ENCODE measurements at places on chromosomes 2 and 18.

DNA sequence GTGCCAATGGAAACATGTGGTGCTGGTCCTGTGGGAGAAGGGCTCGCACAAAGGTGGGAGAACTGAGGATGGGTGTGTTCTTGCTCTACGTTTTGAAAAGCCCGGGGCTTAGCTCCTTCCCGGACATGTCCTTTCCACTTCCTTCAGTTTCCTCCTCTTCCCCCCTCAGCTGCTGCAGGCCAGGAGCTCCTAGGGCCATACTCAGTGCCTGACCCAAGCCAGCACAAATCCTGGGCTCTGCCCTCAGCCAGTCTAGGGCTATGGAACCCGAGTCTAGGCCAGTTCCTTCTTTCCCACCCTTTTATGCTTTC, 1.4 kb upstream of the SIX2 start:
- peak; percentile 31 for DNase-seq

GRCh38 chr18:77173275-77174030, 40.9 kb upstream of the MBP start:
- no peak for DNase-seq

- DNase-seq, result no peak
These were observed 63.4 kb downstream of the SLC66A2 start for GRCh38 chr18:79888016-79888415.

GRCh38 chr2:168336786-168337388, 89.5 kb upstream of the STK39 start:
- peak; percentile 32 for DNase-seq

DNA sequence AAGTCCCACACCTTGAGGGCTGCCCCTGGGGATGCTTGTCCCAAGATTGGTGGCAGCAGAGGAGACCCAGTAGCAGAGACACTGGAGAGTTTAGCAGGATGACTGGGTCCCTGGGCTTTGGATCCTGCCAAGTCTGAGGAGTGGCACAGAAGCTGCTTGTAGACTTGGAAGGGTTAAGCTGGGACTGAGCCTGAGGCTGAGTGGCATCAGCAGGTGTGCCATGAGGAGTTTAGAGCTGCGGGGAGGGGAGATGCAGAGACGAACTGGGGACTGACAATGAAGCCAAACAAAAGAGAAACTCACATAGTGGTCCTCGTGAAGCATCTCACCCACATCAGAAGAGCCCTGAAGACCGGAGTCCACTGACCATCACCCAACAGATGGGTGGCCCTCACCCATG, 329.7 kb upstream of the KLHL29 start:
- DNase-seq, result no peak

- no peak for DNase-seq
These were observed 52.6 kb upstream of the ACMSD start for GRCh38 chr2:134785659-134786430.

GRCh38 chr18:12085786-12086185, 7.9 kb upstream of the ANKRD62 start:
- DNase-seq, result no peak

GRCh38 chr2:136054856-136055255, 63.1 kb downstream of the CXCR4 start:
- DNase-seq, result no peak

GRCh38 chr18:27501671-27502070, 316.6 kb upstream of the CHST9 start:
- DNase-seq, result no peak

DNA sequence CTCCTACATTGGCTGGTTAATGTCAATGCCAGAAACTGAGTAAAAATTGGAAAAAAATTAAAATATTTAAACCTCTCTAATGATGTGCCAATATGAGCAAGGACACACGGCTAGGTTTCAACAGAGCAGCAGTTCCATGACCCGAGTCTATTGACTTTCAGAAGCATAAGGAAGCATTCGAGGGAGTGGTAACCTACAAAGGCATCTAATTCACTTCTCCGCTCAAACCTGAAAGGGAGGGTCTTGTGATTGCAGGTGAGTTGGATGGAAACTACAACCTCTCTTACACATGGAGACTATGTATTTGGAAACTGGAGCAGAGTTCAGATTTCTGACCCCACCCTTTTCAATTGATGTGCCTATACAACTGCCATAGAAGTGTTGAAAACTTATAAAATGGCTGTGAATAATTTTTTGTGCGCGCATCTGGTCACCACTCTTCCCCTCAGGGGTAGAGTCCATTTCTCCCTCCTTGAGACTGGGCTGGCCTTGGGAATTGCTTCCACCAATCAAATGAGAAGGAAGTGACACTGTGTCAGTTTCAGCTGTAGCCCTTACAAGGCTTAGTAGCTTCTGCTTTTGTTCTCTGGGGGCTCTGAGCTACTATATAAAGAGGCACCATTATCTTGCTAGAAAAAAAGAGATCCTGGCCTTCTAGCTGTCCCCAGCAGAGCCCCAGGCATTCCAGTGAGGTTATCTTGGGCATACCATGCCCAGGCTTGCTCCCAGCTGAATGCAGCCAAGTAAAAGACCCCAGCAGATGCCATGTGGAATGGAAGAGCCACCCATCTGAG, 278.0 kb downstream of the EPHA4 start:
- peak; percentile 86 for DNase-seq

- DNase-seq, result no peak
These were observed 197.4 kb downstream of the SNTG2 start for GRCh38 chr2:1147873-1148612.

DNA sequence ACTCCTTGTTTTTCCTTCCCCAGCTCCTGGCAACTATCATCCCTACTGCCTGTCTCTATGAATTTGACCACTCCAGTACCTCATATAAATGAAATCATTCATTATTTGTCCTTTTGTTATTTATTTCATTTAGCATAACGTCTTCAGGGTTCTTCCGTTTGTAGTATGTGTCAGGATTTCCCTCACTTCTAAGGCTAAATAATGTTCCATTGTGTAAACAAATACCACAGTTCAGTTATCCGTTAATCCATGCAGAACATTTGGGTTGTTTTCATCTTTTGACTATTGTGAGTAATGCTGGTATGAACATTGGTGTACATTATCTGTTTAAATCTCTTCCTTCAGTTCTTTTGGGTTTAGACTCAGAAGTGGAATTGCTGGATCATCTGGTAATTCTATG, 18.8 kb downstream of the DYNC2LI1 start:
- DNase-seq, result no peak

DNA sequence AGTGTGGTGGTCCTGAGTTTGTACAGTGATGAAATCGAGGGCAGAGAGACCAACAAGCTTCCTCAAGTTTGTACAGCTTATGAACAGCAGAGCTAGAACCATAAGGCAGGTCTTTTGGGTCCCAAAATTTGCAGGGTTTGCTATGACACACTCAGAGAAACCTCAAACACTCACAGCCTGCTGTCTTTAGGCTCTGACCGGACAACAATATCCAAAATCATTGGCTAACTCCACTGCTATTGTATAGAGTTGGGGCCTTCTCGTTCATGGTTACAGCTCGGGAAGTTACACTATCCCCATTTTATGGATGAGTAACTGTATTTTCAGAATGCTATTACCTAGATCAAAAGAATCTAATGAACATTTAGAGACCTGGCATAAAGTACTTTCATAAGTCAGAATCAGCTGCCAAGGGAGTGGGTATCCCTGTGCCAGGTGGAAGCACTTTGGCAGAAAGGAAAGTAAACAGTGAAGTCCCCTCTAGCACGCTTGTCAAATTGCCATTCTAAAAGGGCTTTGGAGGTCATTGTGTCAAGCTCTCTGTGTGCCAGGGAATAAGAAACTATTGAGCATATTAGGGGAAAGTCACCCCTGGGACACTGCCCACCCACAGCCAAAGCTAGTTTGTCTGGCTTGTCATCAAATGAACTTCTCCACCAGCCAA, 331.8 kb downstream of the ALK start:
- no peak for DNase-seq

- no peak for DNase-seq
These were observed 313.5 kb downstream of the RPRM start for GRCh38 chr2:153165021-153165420.

GRCh38 chr2:16621316-16621715, 44.3 kb downstream of the CYRIA start:
- no peak for DNase-seq

DNA sequence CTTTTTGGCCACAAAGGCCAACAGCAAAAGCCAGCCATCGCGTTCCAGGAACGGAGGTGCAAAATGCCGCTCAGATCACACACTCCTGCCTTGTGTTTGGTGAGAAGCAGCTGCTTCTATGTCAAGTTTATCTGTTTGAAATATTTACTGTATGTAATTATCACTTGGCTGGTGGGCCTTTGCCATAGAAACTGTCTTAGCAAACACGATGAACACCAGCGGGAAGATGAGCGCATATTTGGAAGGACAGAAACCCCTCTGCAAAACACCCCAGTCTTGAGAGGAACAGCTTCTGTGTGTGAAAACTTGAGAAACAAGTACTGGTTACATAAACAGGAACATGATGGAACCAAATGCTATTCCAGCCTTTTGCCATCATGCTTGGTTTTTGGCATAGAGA, 59.7 kb downstream of the SCG2 start:
- no peak for DNase-seq

DNA sequence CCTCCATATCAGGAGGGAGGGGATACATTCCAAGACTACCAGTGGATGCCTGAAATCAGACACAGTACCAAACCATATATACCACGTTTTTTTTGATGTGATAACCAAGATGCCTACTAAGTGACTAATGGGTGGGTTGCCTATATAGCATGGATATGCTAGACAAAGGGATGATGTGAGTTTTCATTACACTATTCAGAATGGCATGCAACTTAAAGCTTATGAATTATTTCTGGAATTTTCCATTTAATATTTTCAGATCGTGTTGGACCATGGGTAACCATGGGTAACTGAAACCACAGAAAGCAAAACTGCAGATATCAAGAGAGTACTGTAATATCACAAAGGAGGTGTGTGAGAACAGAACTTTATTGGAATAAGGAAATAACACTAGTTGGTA, 39.6 kb upstream of the CRACDL start:
- DNase-seq, result no peak

DNA sequence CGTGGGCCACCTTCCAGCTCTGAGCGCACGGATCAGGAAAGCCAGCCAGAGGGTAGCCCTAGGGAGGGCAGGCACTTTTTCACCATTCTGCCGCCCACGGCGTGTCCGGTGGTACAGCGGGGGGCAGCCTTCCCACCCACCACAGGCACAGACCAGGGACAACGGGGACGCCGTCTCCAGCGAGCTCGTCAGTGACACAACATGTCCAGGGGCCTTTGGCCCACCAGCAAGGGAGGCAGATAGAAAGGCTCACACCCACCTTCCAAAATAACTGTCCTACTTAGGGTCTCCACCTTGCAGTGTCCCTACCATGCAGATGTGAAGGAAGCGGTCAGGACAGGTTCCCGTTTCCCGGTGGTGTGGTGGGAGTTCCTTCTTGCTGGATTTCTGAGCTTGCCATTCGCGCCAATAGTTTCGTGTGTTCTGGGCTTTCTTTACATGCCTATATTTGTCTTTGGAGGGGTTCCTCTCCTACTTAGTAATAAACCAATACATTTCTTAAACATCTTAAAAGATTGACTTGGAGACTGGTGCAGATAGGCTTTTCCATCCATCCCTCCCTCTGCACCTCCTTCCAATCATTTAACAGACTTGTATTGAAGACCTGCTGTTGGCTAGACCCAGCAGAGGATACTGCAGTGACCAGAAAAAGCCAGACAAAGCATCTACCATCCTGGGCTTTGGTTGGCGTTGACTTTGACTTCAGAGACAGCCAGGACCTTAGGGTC, 872 bp downstream of the ASB1 start:
- DNase-seq, result no peak

- no peak for DNase-seq
These were observed 9.1 kb upstream of the ALPK2 start for GRCh38 chr18:58637946-58638345.

- no peak for DNase-seq
These were observed 414.4 kb downstream of the MTX2 start for GRCh38 chr2:176683618-176684111.

- DNase-seq, result no peak
These were observed 258.8 kb downstream of the GLI2 start for GRCh38 chr2:120994301-120994995.

GRCh38 chr18:9663377-9663776, 44.7 kb upstream of the RAB31 start:
- no peak for DNase-seq

DNA sequence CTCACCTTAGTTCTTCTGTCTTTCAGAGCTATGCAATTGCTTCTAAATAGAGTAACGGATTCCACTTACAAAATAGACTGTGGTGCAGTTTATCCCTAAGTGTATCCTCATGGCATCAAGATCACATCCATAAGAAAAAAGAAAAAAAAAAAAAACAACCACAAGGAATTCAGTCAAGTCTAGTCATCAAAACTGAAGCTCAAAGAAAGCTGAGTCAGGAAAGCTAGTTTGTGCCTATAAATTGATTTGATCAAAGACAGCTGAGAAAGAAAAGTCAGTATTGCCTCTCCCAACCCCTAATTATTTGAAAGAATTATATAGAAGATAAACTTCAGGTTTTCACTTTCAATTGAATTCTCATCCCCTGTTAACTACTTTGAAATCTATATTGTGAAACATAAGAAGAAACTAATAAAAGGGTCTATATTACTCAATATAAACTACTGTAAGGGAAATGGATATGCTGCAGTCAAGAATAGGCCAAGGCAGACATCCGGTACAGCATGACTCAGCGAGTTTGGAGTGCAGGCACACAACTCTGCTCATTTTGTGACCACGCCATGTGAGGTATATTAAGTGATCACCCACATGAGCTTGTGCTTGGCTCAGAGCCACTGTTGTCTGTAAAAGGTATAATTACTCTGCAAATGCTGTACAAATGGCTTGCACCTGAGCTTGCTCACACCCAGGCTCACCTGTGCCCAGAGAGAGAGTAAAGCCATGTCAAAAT, 568.1 kb upstream of the CRIM1 start:
- no peak for DNase-seq

DNA sequence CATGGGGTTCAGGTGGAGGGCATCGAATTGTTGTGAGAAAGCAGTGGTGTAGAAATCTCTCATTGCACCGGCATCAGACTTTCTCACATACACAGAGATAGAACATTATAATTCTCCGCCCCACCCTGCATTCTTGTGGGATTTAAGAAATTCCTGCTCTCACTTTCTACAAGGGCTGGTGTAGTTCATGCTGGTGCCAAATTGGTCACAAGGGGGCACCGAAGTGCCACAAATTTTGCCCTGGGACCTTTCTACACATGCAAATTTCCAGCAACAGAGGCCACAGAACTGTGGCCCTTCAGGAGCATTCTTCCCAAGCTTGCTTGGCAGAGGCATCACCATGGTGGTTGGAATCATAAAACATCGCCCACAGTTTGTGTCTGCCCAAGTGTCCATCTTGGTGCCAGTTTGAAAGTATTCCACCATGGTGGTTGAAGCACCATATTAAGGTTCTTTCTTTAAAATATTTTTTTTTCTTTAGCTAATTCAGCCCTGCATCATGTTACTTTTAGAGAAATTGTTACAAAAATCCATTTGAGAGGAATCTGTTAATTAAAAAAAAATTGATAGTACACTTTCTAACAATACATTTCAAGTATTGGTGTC, 521.2 kb upstream of the FANCL start:
- peak; percentile 84 for DNase-seq

DNA sequence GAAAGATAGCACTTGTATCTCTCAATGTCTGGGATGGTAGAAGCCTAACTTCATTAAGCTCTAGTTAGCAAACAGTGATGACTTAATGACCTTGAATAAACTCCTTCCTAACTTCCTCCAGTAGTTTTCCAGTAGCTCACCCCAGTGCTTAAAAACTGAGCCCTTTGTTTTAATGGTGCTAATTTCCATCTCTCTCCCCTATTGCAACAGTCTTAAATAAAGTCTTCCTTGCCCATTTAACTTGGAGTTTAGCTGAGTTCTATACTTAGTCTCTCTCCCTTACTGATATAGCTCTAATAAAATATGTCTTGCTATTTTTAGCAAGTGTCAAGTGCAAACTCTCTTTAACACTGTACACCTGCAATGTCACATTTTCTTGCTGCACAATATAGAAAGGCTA, 267.0 kb downstream of the CCDC85A start:
- DNase-seq, result no peak

- no peak for DNase-seq
These were observed 422.2 kb upstream of the POU3F3 start for GRCh38 chr2:104431701-104432121.
